ENCODE measurements at places on chromosomes 12 and 14.

DNA sequence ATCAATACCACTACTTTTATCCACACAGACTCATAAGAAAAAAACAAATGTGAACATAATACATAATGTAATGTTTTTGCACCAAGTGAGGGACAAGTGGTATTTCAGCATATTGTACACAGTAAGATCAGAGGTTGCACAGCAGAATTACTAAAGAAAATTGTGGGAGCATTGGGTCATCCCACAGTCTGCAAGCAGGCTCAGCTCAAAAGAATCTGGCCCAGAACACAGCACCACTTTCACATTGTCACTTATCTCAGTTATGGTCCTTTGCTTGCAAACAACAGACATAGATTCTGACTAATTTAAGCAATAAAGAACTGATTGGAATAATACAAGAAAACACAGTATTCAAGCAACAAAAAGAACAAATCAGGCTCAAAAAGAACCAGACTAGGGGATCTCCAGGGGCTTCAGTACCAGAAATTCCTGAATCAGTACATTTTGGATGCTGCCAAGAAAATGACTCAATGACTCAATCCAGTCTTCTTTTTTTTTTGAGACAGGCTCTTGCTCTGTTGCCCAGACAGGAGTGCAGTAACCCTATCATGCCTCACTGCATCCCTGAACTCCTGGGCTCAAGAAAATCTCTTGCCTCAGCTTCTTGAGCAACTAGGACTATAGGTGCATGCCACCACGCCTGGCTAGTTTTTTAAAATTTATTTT lies 42.9 kb upstream of the EEA1 start:
- DNase-seq: no peak

DNA sequence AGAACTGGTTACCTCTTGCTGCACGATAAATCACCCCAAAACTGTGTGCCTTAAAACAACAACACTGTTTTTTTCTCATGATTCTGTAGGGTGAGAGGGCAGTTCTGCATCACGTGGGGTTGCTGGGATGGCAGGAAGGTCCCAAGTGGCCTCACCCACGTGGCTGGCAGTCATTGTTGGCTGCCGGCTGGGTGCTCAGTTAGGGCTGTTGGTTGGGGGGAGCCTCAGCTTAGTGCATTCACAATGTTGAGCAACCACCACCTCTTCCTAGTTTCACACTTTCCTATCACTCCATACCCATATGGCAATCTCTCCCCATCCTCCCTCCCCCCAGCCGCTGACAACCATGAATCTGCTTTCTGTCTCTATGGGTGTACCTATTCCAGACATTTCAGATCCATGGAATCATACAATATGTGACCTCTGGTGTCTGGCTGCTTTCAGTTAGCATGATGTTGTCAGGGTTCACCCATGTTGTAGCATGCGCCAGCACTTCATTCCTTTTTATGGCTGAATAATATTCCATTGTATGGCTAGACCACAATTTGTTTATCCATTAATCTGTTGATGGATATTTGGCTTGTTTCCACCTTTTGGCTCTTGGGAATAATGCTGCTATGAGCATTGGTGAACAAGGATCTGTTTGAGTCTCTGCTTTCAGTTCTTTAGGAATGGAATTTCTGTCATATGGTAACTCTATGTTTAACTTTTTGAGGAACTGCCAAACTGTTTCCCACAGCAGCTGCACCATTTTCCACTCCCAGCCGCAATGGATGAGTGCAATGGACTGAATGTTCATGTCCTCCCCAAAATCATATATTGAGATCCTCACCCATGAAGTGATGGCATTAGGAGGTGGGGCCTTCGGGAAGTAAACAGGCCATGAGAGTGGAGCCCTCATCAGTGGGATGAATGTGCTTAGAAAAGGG lies 11.2 kb upstream of the POP5 start:
- DNase-seq: no peak

DNA sequence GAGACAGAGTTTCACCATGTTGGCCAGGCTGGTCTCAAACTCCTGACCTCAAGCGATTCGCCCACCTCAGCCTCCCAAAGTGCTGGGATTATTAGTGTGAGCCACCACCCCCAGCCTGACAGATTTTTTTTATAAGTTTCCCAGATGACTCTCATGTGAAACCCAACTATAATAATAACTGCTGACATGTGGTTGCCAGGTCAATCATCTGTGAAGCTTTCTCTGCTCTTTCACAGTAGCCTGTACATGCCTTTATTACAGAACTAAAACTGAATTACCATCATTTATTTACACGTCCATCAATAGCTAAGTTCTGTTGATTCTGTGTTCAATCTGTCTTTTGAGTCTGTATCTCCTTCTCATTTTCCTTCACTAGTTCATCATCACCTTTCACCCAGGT lies 218.5 kb downstream of the RPS29 start:
- DNase-seq: no peak

DNA sequence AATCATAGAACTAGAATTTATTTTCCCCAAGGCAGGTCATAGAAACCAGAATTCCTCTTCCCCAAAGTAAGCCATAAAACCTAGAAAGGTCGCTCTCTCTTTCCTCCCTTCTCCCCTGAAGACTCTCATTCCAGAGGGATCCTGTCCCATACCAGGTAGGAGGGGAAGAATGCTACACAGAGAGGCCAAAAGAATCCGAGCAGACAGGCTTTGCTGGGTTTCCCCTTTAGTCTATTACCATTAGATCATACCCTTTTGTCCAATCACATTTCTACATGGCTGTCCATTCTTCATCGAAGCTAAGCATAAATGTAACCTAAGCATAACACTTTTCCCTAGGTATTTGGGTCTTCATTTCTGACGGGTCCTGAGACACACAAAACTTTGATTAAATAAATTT lies 204.5 kb downstream of the SPTSSA start:
- DNase-seq: no peak

DNA sequence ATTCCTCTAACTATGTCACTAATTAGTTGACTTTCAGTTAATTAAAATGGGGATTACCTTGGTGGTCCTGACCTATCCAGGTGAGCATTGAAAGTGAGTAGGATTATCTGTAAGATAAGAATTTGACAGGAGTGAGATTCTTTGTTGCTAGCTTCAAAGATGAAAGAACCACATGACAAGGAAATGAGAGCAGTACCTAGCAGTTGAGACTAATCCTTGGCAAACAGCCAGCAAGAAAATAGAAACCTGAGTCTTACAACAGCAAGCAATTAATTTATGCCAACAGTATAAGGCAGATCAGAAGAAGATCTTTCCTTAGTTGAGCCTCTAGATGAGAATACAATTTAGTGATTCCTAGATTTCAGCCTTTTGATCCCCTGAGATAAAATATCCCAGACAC lies 1058.4 kb downstream of the LRFN5 start:
- no peak for DNase-seq

DNA sequence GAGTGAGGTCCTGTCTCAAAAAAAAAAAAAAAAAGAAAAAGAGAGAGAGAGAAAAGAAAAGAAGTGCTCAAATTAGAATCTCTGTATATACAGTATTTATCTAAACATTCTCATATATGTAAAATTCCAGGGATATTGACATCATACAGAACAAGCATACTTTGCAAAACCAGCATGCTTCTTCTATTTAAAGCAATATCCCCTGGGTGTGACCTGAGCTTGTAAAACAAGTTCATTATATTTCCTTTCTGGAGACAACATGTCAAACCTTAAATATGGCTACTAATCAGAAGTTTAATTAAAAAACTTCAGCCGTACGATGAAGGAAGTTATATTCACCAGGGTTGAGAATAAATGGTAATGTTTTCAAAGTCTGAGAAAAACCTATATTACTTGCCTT lies 175.8 kb upstream of the HMGA2 start:
- no peak for DNase-seq

GRCh38 chr12:1660304-1661187 lies 30.3 kb upstream of the ADIPOR2 start:
- no peak for DNase-seq

GRCh38 chr14:45118594-45118993 lies 15.7 kb downstream of the FKBP3 start:
- no peak for DNase-seq

DNA sequence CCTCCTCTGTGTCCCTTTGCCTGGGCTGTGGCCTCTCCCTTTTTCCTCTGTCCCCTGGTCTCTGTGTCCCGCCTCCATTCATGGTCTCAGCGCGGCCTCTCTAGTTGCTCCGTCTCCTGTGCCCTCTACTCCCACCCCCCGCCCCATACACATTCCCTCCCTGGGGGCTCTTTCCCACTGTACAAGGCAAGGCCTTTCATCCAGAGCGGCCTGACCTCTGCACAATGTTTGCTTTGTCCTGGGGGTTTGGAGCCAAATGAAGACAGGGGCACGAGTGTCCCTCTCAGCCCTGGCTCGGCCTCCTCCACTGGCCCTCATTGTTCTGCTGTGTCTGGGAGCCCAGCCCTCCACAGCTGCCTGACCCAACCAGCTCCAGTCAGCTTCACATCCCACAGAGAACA lies 678.6 kb downstream of the BCL11B start:
- DNase-seq: no peak

DNA sequence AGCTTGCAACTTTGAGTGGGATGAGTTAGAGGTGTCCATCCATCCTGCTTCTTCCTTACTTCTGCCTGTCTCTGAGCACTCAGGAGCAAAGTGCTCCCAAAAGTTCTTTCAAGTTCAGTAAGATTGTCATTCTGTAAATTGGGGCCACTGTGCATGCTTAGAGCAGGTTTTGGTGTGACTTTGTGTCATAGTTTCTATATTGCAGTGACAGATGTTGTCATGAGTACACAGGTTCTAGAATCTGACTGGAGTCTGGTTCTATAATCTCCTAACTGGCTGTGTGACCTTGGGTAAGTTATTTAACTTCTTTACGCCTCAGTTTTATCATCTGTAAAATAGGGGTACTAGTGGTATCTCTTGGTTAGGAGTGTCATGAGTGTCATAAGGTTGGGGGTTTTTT lies 202.7 kb upstream of the BCL2L14 start:
- DNase-seq: no peak

DNA sequence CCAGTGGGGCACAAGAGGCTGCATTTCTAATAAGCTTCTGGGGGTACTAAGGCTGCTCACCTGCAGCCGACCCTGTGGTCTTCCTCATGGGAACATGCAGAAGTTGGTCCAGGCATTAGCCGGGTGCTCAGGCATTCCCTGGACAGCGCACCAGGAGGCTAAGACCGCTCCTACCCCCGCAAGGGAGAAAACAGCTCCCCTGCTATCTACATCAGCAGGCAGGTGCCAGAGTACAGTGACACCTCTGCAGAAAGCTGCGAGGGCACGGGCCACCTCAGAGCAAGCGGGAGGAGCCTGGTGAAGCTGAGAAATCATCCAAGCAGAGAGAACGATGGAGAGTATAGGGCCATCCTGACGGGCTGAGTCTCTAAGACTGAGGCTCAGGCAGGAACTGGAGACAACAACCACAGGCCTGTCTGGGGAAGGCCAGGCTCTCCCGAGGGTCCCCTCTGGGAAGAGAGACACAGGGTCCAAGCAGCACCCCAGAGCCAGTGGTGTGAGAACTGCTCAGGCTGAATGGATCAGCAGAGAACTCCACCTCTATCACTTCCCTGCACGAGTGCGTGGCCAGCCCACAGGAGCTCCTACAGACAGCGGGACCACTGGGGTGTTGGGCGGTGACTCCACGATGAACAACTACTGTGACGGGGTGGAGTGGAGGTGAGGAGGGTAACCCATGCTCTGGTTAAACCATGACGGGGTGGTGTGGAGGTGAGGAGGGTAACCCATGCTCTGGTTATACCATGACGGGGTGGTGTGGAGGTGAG lies 62.1 kb downstream of the AMN start:
- DNase-seq: no peak

DNA sequence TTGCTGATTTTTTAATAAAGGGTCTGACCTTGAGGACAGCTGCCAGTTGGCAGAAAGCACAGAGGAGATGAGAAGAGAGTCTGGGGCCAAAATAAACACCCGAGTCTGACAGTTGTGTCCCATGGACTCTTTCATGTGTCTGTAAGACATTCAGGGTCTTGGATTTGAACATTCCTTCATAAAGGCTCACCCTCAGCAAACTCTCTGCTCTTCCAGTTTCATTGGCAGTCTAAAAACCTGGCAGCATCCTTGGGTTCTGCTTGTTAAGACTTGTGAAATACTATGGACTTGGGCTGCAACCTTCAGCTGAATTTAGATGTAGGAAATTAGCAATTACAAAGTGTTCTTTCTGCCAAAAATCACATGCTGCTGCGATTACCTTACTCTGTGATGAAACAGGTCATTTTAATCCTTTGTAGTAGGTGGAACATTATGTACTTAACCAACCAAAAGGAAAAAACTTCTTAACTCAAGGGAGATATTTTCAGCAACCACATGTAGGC lies 32.0 kb upstream of the LMNTD1 start:
- DNase-seq: no peak

DNA sequence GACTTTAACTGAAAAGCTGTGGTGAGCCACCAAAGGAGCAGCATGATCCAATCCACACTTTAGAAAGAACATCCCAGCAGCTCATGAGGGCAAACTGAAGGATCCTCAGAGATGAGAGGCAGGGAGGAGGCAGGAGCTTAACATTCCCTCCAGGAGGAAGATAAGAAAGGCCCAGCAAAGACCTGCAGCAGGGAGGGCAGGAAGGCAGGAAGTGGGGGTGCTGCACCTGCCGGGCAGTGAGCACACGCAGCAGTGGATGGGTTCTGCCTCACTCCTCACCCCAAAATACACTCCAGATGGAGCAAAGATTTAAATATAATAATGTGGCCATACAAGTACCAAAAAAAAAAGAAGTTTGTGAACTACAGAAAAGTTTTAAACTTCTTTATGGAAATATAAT lies 48.4 kb downstream of the GCH1 start:
- DNase-seq: no peak

- DNase-seq: no peak
These were observed 186.6 kb upstream of the GZMB start for GRCh38 chr14:24820616-24821015.

DNA sequence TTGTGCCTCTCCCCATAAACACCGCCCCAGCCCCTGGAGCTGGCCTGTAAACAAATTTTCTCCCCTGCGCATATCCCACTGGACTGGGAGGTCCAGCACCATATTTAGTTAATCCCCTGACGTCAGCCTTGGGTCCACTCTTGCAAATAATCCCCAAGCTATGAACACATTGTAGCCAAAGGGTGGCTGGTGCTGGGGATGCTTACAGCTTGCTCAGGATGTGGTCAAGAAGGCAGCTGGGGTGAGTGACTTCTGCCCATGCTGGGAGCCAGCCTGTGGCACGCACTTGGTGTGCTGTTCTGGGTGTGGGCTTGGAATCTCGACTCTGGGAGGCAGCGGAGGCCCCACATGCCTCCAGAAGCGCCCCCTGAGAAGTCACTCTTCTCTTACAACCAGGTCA lies 32.1 kb downstream of the CMKLR1 start:
- DNase-seq: no peak

DNA sequence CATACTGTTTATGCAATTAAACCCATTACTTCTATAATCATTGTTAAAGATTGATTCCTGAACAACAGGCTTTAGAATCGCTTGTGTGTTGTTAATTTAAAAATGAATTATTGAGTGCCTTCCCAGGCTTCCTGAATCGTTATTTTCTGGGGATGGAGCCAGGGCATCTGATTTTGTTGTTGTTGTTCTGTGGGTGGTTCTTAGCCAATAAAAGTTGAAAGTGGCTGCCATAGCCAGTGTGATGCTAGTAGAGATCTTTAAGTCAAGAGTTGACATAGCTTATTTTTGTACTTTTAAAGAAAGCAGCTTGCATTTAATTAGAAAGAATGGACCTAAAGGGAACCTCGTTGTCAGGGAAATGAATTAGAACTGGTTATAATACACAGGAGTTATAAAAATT lies 6.4 kb downstream of the GOLGA5 start:
- no peak for DNase-seq

GRCh38 chr14:70822530-70823185 lies 13.3 kb upstream of the MAP3K9 start:
- DNase-seq: no peak

Data from SHP77 (cell line).